Activated CD4-positive, alpha-beta T cell treated with anti-CD3 and anti-CD28 coated beads for 36 hours (primary cell): ENCODE measurements at places on chromosomes 13 and 19.
A peak's percentile ranks its signal among the peaks of the same experiment; 100 is the strongest.

DNA sequence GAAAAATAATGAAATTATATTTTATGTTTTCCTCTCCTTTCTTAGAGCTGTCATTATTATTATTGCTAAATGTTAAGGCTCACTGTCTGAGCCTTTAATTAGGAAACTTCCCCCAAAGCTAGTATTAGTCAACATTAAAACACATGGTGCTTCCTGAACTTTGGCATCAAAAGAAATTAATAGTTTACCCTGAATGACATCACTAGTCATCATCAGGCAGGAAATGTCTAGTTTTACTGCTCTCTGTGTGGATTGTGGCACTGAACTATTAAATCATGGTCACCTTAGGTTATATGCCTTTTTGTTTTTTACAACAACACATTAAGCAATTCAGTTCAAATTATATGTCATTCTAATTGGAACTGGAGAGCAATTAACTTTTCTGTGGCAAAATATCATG lies 595.5 kb downstream of the SLITRK1 start:
- no peak for DNase-seq
- H3K4me1 ChIP-seq = no peaks in the 10 kb centered on the region
- no peaks in the 10 kb centered on the region for H3K27me3 ChIP-seq
- no peak overlapping the region for H3K27ac ChIP-seq
- no peaks in the 10 kb centered on the region for H3K36me3 ChIP-seq

DNA sequence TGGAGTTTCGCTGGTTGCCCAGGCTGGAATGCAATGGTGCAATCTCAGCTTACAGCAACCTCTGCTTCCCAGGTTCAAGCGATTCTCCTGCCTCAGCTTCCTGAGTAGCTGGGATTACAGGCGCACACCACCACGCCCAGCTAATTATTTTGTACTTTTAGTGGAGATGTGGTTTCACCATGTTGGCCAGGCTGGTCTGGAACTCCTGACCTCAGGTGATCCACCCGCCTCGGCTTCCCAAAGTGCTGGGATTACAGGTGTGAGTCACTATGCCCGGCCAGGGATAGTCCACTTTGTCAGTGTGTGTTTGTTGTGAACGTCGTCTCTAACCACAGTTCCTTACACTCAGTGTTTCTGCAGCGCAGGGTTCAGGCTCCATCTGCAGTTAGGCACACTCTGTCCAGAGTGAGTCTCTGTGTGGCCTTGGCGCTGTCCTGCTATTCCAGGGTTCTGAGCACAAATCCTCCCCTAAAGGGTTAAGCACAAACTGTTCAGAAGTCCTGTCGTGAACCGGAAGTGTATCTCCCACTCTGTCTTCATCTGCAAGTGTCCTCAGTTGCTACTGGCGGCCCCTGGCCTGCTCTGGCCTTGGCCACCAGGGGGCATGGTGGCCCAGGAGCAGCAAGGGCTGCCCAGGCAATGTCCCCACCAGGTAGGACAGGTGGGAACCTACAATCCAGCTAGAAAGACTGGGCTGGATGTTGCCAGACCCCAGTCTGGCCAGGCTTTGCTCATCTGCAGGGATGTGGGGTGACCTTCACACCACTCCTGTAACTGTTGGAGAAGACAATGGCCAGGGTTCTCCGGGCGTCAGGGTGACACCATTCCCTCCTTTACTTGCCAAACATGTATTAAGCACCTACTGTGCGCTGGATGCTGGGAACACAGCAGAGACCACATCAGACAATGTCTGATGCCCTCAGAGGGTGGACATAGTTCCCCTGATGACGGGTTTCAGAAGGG lies 38.8 kb upstream of the GATAD2A start:
- peak; percentile 86 for DNase-seq
- H3K27me3 ChIP-seq = no peaks in the 10 kb centered on the region
- H3K36me3 ChIP-seq = no peaks in the 10 kb centered on the region
- H3K4me3 ChIP-seq = no peak overlapping the region
- H3K27ac ChIP-seq = peak overlapping the region; percentile 38

DNA sequence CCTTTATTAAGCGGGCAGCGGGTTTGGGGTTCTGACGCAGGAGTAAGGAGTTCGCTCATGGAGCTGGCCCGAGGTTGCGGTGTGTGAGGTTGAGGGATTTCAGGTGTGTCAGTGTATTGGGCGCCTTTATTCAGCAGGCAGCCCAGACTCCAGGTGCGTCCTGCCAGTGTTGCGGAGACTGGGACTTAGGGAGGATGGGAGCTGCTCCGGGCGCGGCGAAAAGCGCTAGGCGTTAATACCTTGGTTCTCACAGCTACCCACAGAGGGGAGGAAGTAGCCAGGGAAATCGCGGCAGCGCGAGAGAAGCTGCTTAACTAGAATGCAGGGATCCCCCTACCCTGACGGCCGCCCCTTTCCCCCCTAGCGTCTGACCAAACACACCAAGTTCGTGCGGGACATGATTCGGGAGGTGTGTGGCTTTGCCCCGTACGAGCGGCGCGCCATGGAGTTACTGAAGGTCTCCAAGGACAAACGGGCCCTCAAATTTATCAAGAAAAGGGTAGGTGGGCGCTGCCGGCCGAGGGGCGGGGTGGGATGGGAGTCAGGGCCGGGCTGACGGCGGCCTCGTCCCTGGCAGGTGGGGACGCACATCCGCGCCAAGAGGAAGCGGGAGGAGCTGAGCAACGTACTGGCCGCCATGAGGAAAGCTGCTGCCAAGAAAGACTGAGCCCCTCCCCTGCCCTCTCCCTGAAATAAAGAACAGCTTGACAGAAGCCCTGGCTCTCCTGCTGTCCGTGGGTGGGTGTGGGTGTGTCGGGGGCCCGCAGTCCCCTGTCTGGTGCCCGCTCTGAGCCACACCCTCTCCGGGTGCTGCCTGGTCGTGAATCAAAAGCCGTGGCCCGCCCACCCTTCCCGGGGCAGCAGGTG lies 1.1 kb downstream of the RPL36 start:
- H3K4me1 ChIP-seq = peaks cover 21% of the 10 kb centered on the region
- peaks cover 51% of the 10 kb centered on the region for H3K36me3 ChIP-seq
- H3K27me3 ChIP-seq = no peaks in the 10 kb centered on the region
- H3K4me3 ChIP-seq = peak overlapping the region; percentile 100

DNA sequence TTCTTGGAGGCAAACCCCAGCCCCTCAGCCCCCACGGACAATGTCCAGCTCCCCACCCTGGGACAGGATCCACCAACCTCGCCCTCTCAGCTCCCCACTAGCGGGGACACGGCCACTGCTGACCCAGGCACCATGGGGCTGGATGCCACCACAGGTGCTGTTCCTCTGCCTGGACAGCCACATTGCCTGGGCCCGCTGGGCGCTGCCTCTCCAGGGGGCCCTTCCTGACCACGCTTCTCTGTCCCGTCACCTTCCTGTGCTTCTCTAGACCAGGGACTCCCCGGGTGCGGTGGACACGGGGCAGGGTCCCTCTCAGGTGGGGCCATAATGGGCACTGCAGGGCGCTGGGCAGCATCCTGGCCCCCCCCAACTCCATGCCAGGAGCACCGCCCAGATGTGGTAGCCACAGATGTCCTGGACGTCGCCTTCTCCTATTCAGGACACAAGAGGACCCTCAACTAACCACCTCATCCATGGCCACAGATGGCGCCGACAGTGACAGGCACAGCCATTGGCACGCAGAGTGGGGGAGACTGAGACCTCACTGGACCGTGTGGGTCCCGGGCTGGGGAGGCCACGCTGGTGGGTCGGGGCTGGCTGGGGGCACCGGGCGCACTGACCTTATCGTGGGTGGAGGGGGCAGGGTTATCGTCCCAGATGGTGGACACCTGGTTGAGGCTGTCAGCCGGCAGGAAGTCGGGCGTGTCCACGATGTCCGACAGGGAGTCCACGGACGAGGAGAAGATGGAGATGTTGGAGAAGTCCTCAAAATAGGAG lies 23.4 kb downstream of the GPX4 start:
- H3K4me1 ChIP-seq = peaks cover 29% of the 10 kb centered on the region
- no peaks in the 10 kb centered on the region for H3K27me3 ChIP-seq
- DNase-seq = no peak
- H3K36me3 ChIP-seq = peaks cover 45% of the 10 kb centered on the region
- peak overlapping the region; percentile 37 for H3K27ac ChIP-seq
